ENCODE measurements at places on chromosomes 2 and 18.

- DNase-seq, result no peak
Measured at GRCh38 chr2:219474285-219475060, 24.2 kb upstream of the GMPPA start.

DNA sequence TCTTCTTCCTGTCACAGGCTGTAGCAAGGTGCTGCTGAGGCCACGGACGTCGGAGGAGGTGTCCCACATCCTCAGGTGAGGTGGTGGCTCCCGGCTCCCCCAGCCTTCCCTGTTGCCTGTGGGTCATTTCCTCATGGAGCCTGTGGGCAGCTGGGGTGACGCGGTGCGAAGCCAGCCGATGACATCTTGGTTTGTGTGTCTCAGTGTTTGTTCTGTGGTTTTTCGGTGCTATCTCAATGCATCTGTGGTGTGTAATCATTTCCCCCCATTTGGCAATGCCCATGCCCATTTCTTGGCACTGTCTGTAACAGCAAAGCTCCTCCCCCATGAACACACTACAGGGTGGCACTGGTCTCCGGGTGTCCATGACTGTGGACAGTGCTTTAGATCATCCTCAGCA lies 6.6 kb downstream of the D2HGDH start:
- DNase-seq, result no peak

GRCh38 chr2:227252831-227253230 lies 72.2 kb upstream of the MFF start:
- DNase-seq, result no peak

GRCh38 chr2:102888514-102888913 lies 126.7 kb downstream of the TMEM182 start:
- DNase-seq, result no peak

DNA sequence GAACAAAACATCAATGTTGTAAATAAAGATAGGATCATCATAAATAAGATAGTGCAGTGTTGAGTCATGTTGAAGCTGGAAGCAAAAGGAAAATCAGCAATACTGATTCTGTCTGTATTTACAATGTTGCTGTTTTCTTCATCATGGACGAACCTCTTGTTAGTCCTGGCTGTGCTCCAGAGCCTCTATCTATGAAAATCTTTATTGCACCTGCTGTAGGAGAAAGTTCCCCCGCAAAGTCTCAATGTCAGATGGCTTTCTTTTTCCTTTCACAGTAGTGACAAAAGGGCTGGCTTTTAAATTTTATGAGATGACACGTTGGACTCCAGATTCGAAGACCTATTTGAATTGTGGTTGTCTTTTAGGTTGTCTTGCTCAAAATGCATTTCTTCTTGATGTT lies 98.5 kb upstream of the LRRTM1 start:
- no peak for DNase-seq

GRCh38 chr18:68942230-68942629 lies 144.3 kb downstream of the CCDC102B start:
- no peak for DNase-seq

GRCh38 chr2:46674488-46674887 lies 195.1 kb downstream of the TMEM247 start:
- no peak for DNase-seq

DNA sequence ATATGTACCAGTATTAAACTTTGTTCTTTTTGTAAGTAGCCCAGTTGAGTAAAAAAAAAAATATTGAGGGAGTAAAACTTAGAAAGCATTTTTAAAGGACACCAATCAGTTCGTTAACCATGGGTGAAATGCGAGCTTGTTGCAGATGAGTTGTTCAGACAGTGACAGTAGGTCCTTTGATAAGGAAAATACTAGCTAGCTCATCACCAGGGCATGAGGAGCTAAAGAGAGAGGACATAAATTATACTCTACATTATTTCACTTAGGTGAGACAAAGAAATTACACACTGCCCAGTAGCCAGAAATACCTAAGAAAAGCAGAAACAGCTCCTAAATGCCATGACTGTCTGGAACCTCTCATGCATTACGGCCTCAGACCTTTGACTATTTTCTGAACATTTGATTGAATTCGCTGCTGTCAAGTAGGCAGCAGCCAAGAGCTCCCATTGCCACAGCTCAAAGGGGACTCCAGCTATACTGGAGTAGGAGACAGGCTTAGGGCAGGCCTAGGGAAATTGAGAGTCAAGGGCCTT lies 2.6 kb upstream of the HNRNPLL start:
- no peak for DNase-seq

DNA sequence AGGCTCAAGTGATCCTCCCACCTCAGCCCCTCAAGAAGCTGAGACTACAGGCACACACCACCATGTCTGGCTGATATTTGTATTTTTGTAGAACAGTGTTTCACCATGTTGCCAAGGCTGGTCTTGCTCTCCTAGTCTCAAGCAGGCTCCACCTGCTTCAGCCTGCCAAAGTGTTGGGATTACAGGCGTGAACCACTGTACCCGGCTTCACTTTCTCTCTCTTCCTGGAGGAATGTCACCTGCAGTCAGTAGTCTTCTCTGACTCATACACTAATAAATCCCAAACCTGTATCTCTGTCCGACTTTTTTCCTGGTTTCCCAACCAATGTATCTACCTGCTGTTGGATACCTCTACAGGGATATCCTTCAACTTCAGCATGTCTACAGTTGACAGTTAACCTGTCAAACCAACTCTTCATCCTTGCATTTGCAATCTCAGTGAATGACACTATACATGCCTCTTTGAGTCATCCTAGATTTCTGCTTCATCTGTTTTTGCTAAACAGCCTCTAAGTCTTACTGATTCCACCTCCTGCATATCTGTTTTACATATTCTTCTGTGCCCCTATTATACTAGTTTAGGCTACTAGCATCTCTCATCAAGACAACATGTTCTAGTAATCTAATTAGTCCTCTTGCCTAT lies 54.5 kb downstream of the RBBP8 start:
- DNase-seq, result no peak

- no peak for DNase-seq
Measured at GRCh38 chr2:168208652-168209051, 38.7 kb downstream of the STK39 start.

DNA sequence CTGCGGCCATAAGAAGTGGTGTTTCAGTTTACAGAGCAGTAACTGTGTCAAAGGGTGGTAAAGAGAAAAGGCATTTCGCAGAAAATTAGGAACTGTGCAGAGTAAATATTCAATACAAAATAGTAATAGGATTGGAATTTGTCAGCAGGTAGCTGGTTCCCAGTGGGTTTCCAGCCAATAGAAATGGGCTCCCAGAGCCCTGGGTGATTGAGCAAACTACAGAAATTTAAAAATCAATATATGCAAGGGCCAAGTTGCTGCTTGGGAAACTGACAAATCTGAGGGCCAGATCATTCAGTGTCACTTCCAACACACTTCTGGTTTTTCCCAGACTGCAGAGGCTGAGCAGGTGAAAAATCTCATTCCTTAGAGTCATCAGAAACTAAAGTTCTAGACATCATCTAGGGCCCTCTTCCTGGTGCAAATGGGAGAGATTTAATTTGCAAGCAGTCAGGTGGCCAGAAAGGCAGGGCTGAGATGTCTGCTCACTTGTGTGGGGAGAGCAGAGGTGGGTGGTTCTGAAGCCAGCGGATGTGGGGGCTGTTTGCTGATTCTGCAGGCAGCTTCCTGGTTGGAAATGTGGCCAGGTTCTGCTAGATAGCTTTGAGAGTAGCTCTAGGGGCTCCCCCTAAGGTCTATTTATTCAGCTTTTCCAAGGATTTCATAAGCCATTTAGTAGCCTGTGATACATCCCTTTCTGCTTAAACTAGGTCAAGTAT lies 182.4 kb downstream of the NCK2 start:
- peak; percentile 30 for DNase-seq

GRCh38 chr2:57497489-57498096 lies 549.0 kb upstream of the VRK2 start:
- DNase-seq, result peak; percentile 0

DNA sequence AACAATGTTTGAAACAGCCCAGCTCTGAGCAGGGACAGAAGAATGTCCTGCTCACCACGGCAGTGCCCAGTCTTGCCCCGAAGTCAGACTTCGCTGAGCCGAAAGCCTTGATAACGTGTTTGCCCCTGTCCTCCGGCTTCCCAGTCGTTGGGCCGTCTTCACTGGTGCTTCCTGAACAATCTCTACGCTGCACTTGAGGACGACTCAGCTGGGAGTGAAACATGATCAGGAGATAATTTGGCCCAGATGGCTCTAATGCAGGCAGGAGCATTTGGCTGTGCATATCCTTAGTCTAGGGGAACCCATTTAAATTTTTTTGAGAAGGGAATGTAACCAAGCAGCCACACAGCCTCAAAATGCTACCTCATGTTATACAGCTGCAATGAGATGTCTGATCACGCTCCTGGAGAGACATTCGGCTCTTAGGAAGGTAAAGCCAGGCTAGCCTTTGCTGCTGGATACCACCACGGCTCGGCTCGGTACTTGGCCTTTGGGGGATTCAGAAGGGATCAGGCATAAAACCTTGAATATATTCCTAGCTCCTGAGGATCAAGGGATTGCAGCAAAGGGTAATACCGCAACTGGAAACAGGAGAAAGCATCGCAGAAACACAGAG lies 43.6 kb downstream of the FECH start:
- DNase-seq, result no peak

DNA sequence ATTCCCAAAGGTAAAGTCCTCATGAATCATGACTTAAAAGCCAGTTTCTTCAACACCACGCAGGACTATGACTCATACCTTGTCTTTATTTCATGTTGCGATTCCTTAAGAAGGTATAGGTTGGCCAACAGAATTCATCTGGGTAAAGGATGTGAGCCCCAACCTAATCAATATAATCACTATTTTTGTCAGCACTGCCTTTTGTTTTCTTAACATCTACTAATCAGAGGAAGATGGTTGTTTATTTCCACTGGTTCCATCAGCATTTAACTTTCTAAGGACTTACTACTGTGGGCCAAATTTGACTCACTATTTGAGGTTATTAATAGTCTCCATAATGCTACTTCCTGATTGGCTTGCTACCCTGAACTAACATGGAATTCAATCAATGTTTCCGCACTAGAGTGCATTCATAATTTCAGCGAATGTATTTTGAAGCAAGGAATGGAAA lies 78.6 kb downstream of the SCG2 start:
- no peak for DNase-seq

- DNase-seq, result no peak
Measured at GRCh38 chr2:159551806-159552205, 64.5 kb downstream of the BAZ2B start.

- no peak for DNase-seq
Measured at GRCh38 chr2:26462100-26462499, 15.8 kb downstream of the OTOF start.

DNA sequence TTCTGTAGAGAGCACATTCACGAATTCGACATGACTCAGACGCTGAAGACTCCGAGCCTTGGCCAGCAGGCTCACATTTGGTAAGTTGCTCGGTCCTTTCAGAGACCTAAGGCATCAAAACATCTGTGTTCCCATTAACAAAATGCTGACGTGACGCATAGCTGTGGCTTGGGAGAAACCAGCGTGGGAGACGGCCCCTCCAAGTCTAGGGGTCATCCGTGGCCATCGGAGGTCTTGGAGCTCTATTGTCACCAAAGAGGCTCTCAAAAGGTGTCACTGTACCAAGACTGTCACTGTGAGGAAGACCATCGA lies 14.9 kb downstream of the FBLN7 start:
- DNase-seq, result no peak

- DNase-seq, result no peak
Measured at GRCh38 chr2:15313657-15314056, 247.5 kb downstream of the NBAS start.

DNA sequence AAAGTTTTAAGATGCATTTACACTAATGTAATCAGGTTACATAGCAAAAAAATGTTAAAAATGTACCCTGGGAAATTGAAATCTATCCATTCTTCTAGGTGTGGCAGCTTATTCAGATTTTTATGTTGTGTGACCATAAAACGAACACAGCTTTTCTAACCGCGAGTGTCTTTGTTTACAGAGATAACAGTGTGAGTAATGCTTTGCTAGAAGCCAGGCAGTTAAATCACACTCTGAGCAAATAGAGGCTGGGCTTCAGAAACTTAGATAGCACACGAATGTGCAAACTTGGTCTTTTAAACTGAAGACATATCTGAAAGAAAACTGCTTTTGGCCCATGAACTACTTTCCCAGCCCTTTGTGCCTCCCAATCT lies 116.1 kb downstream of the SPTBN1 start:
- no peak for DNase-seq

GRCh38 chr2:221109552-221109951 lies 462.6 kb downstream of the EPHA4 start:
- no peak for DNase-seq

DNA sequence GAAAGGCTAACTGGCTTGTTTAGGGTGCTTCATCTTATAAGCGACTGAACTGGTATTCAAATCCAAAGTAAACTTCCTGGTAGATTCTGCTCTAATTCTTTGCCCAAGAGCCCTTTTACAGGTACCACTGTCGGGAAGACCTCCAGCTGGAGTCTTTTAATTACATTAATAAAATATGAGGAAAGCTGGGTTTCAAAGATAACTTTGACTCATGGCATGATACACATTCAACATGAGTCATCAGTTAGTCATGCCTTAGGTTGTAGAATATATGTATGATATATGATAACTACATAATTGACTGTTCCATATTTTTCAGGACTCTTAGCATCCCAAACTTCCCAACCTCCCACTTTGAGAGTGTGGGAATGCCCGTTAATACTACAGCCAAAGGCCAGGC lies 32.3 kb downstream of the ZCCHC2 start:
- DNase-seq, result no peak

DNA sequence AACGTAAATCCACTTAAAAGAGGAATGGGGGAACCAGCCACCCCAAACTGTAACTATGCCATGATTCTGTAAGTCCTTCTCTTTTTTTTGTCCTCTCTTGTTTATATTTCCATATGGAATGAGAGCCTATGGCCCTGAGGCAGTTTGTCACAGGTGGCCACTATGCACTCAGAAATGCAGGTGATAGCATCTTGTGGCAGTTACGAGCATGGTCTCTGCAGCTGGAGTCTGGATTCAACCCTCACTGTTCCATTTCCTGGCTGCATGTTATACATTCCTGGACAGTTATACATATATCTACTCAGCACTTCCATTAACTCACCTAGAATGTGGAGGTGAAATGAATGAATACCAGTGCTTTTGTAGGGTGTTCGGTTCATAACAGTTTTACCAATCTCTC lies 291.5 kb upstream of the FANCL start:
- no peak for DNase-seq

- DNase-seq, result no peak
Measured at GRCh38 chr18:984004-984403, 79.3 kb downstream of the ADCYAP1 start.

- DNase-seq, result no peak
Measured at GRCh38 chr2:140353541-140353940, 1573.4 kb upstream of the NXPH2 start.

DNA sequence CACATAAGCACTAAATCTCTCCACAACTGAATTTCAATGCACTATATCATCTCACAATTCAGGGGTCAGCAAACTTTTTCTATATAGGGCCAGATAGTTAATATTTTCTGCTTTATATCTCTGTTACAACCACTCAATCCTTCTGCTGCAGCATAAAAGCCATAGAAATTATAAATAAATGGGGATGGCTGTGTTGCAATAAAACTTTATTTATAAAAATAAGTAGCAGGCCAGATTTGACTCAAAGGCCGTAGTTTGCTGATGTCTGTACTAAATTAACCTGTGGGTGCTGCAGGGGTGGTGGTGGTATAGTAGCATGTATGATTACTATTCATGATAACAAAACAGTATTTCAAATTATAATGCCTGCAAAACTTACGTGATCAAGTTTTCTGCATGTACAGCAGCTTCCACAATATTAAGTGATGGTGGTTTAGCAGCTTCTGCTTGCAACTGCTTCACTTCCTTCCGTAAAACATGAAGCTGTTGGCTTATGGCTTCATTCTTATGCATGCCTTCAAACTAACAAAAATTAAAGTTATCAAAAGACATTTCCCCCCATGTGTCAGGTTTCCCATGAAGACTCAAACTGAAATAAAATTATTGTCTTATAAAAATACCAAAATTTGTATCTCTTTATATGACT lies 64.1 kb downstream of the SIGLEC15 start:
- DNase-seq, result no peak
